ENCODE measurements at places on chromosomes 5 and 9.

DNA sequence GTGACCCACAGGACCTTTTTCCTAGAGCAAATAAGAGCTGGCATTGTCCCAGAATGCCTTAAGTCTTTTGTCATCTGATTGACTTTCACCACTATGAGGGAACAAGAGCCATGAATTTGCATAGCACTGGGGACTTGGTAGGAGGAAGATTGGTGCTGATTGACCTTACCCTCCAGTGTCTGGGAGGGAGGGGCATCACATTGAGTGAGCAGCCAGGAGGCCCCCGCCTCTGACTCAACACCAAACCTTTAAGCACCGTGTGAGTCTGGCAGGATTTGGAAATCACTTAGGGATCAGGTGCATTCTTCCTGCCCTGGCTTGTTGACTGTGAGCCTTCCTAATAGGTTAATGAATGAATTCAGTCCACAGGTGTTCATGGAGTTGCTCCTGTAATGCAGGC is 40.7 kb downstream of the WNK2 start:
- no peak for DNase-seq

GRCh38 chr9:70043689-70044489 is at the start of gene MAMDC2:
Gene MAMDC2, plus strand, starts transcription at chr9:70043848. Its CDS starts 350 bp downstream, at chr9:70044198.
- DNase-seq: peak; percentile 39

DNA sequence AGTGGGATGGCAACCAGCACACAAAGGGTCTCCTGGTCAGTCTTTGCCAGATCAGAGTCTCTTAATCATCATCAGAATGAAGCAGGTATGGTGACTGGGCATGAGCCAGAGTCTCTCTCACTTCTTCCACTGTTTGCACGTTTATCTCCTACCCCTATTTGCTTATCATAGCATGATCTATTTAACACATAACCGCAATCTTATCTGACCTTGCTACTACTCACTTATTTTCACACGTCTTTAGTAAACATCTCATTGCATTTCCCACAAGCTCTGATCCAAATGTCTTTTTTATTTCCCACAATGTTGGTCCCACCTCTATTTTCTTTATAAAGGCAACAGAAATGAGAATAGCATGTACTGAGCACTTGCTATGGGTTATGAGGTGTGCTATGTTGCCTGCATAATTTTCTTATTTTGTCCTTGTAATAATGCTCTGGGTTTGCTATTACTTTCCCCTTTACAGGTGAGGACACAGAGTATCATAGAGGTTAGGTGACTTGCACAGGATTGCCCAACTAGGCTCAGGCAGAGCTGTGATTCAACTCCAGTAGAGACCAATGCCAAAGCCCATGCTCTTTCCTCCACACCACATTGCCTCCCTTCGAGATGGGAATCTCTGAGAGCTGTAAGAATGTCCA is 39.7 kb upstream of the IL7R start:
- DNase-seq: no peak

DNA sequence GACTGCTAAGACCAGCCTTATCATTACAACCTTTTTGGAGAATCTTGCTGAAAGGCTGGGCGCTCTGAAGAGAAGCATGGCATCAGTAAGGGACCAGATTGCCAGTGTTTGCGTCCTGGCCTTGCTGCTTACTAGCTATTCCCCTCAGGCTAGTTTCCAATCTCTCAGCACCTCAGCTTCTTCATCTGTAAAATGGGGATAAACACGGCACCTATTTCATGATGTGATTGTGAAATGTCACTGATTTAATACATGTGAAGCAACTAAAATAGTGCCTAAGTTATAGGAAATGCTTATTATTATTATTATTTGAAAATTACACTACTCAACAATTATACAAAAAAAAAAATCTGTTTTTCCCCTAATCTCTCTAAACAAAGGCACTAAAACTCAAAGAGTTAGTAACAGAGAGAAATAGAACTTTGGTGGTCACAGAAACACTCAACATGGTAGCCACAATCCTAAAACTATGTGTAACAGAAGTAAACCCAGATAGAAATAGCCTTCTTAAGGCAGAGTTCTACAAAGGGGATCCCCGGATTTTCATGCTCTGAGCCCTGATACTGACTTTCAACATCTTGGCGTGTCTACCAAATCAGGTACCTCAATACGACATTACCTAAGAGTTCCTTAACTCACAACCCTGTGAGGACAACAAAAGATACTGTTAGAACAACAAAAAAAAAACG is 62.0 kb downstream of the ENC1 start:
- no peak for DNase-seq

GRCh38 chr9:6925836-6926235 is 168.1 kb downstream of the KDM4C start:
- no peak for DNase-seq

DNA sequence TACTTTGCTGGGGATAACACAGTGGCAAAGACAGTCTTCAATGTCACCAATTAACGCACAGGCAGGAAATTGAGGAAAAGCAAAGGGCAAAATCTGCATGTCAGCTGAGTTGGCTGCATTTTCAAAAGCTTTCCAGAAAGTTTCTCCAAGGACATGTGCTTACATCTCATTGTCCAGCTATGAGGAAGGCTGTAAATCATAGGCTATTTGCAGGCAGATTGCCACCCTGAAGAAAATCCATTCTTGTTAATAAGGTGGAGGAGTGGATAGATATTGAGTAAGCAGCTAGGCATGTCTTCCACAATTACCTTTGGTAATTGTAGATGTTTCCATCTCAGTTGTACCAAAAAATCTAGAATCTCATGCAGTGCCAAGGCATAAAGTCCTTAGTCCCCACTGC is 278.0 kb upstream of the NUDT12 start:
- no peak for DNase-seq

GRCh38 chr5:73901455-73901854 is 275.5 kb downstream of the ARHGEF28 start:
- DNase-seq: no peak

DNA sequence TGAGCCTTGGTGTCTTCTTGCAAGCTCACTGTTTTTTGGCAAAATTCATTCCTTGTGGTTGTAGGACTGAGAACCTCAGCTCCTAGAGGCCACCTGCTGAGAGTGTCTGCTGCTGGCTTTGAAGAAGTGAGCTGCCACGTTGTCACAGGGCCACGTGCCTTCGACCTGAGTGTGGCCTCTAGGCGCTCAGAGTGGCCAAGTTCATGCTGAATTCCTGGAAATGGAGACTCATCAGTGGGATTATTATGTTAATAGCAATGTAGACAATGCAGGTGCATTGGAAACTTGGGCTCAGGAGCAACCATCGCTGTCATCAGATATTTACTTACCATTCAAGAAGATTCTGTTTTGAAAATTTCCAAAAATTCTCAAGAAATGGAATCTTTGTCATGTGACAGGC is 52.5 kb downstream of the GALNT12 start:
- DNase-seq: no peak

DNA sequence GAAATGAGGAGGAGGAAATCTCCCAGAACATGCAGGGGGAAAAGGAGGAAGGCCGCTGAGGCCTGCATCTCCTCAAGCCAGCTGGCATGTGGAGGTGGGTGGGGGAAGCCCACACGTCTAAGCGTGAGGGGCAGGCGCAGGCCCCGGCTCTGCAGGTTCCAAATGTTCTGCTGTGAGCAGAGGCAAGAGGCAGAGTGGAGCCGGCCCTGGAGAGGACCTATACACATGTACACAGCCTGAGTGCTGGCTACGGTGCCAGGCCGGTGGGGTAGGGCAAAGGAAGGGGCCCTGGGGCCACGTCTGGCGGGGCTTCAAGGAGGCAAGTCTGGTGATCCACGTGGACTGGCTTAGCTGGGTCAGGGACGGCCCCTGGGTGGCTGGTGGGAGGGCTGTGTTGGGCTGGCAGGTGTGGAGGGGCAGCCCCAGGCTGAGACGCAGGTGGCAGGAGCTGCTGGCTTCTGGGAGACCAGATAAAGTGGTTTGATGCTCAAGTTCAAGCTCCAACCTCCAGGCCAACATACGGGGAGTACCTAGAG is 26.4 kb downstream of the LPCAT1 start:
- DNase-seq: no peak

All from fibroblast of pulmonary artery (primary cell).